ENCODE measurements at places on chromosomes 4 and X. TPM values are rescaled to one million over a fixed set of nuclear protein-coding genes. Genes with fewer than 3 reads are reported as not detected.

MAGEA4 gene
- not detected for total RNA-seq

DNA sequence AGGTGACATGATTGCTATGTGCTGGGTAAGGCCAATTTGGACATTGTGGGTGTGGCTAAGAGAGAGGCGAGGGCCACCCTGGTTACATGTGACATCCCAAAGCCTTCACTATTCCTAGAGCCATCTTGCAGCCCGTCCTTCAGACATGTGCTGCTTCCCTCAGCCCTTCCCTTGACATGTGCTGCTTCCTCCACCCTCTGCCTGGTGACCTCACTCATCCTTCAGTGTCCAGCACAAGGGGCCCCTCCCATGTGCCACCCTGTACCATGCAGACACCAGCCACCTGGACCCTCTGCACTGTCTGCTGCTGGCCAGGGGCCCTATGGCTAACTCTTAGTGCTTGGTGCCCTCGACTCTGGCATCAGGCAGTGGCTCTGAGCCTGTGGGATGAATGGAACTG lies 27.4 kb downstream of the ADRA2C start:
- DNase-seq, result no peak

GRCh38 chrX:42195506-42195905 lies 272.2 kb upstream of the CASK start:
- no peak for DNase-seq

DNA sequence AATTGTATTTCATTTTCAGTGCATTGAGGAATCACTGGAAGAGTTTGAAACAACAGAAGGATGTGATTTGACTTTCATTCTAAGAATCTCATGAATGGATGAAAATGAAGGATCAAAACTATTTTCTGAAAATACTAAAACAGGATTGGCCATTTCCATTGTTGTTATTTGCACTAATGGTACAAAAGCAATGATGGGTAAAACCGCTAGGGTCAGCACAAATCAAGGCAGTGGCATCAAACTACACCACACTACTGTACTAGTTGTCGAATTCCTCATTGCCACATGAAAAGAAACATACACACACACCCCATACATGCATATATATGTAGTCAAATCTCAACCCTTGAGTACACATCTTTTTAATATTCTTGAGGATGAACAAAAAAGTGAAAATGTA lies 24.7 kb upstream of the CENPVL3 start:
- DNase-seq, result no peak

Data from right cardiac atrium (tissue), 5 donors.